Stimulated activated CD8-positive, alpha-beta memory T cell treated with anti-CD3 and anti-CD28 coated beads, Interleukin-4, amount 100 ng/mL, for 1 hour (primary cell): ENCODE measurements at places on chromosomes 4 and X.

DNA sequence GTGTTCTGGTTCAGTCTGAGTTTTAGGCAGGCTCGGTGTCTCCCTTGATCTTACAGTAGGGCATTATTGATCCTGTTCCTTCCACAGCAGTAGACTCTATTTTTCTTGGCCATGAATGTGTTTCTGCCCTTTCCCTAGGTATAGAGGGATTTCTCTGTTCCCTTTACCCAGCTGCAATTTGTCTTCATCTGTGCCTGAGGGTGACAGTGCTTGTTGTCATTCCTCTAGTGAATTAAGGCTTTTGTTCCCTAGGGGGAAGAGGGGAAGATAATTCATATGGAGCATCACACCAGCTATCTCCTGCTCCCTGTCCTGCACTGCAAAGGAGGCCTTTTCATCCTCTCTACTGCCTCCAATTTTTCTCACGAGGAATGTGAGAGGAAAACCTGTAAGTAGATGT lies 39.7 kb upstream of the CXorf51A start:
- no peak for DNase-seq

GRCh38 chrX:145816601-145817315 lies 871 bp upstream of the SLITRK2 start:
- no peak for DNase-seq

DNA sequence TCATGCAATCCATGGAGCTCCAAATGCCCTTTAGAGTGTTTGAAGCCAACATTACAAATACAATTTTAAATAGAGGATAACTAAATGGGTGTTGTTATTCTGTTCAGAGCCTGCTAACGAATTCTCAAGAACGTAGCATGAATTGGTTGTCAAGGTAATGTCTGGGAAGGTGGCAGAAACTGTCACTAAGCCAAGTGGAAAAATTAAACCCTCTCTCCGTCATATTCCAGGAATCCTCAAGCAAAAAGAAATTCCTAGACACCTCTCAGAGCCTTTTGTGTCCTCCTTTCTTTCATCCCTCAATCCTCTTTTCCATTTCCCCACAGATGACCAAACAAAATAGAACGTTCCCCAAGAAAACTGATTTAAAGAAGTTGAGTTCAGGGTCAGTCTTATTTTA lies 204.0 kb downstream of the MID1 start:
- DNase-seq, result no peak

DNA sequence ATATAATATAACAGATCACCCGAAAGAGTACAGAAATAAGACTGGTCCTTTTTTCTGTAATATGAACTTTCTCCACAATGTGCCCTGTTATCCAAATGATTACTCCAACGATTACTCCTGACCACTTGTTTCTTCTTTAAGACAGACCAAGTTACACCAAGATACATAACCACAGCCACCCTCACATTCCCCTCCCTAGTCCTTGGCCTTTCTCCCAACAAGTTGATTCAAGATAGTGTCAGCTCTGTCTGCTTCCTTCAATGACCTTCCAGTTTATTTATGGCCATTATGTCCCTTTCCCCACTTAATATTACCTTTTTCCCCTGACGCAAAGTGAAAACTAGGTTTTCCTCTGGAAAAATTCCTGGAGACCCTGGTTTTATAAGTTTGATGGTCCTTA lies 397.2 kb downstream of the FAM47B start:
- no peak for DNase-seq

- DNase-seq, result no peak
These were observed 497.2 kb upstream of the FAM241A start for GRCh38 chr4:111648056-111648455.

GRCh38 chr4:108383157-108383556 lies 214.4 kb upstream of the LEF1 start:
- DNase-seq, result no peak

GRCh38 chrX:133437356-133437755 lies 22.1 kb upstream of the GPC4 start:
- no peak for DNase-seq

- no peak for DNase-seq
These were observed 569.3 kb upstream of the DIPK2B start for GRCh38 chrX:45769761-45770582.

- DNase-seq, result no peak
These were observed 41.5 kb downstream of the SETD7 start for GRCh38 chr4:139514382-139515059.

DNA sequence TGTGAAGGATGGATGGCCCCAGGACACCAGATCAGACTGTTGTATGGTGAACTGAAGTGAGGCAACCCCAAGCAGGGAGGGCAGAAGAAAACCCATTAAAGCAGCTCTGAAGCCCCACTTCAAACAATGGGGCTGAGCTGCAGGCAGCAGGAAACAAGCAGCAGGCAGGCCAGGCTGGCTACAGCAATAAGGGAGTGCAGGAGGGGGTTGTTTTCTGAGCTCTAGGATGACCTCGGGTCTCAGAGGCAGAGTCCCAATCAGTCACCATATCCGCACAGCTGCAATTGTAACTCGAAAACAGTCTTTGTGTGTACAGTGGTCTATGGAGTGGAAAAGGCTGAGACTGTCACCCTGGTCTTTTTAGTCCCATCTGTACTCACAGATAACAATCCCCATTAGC lies 90.4 kb downstream of the COL4A6 start:
- DNase-seq, result no peak

GRCh38 chr4:54908763-54909162 lies 216.6 kb downstream of the KDR start:
- no peak for DNase-seq

GRCh38 chr4:7752649-7753048 lies 187.0 kb downstream of the AFAP1 start:
- DNase-seq, result no peak
